ENCODE measurements at places on chromosomes 5 and 9. TPM values are rescaled to one million over a fixed set of nuclear protein-coding genes. Genes with fewer than 3 reads are reported as not detected.

Gene LHX6
- total RNA-seq, result not detected

Gene IL5
- total RNA-seq, result 17.5 TPM

Gene IL4
- total RNA-seq, result 18.5 TPM

Gene SPINK7
- total RNA-seq, result not detected

Gene DDX31
- total RNA-seq, result 44.8 TPM

Gene EXD3
- total RNA-seq, result 2.8 TPM

Gene EDIL3
- total RNA-seq, result not detected

Gene SPATA6L
- total RNA-seq, result 0.50 TPM

Gene CXCL14
- not detected for total RNA-seq

Gene GGTA1
- not detected for total RNA-seq

Gene TRAF1
- 256 TPM for total RNA-seq

Gene DTWD2
- total RNA-seq, result 4.3 TPM

Gene GRXCR2
- not detected for total RNA-seq

Gene LCN10
- total RNA-seq, result 0.82 TPM

Gene ENHO
- not detected for total RNA-seq

Gene SLC36A3
- not detected for total RNA-seq

Gene GLRA1
- not detected for total RNA-seq
